ENCODE measurements at places on chromosomes 6 and 20. TPM values are rescaled to one million over a fixed set of nuclear protein-coding genes. Genes with fewer than 3 reads are reported as not detected.

Gene EDN3
- total RNA-seq, result 0.25 TPM

Gene PI16
- total RNA-seq, result 7.3 TPM

Gene NNAT
- not detected for total RNA-seq

- no peaks in the 10 kb centered on the region for H3K27me3 ChIP-seq
- no peak overlapping the region for H3K27ac ChIP-seq
- H3K4me3 ChIP-seq, result no peak overlapping the region
- no peak for DNase-seq
- H3K36me3 ChIP-seq, result no peaks in the 10 kb centered on the region
Observed at GRCh38 chr6:139722530-139722929, 348.1 kb upstream of the CITED2 start.

DNA sequence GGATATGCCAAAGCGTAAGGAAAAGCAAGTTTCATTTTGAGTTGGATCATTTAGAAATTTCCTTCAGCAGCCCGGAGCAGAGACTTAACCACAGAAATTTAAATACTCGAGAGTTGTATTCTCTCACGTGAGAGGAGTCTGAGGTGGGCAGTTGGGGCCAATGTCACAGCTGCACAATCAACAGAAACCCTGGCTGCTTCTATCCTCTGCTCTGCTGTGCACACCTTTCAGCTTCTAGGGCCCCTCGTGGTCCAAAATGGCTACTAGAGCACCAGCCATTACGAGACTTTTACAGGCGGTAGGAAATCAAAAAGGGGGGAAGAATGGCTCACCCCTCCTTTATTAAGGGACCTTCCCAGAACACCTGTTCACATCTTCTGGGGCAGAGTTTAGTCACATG lies 153.9 kb downstream of the TAF4 start:
- no peak overlapping the region for H3K27ac ChIP-seq
- H3K27me3 ChIP-seq, result peaks cover 1% of the 10 kb centered on the region
- no peak overlapping the region for H3K4me3 ChIP-seq
- peaks cover 9% of the 10 kb centered on the region for H3K4me1 ChIP-seq

GRCh38 chr6:113805173-113805790 lies 51.9 kb upstream of the MARCKS start:
- no peak overlapping the region for H3K27ac ChIP-seq
- H3K4me3 ChIP-seq, result no peak overlapping the region
- H3K4me1 ChIP-seq, result peaks cover 7% of the 10 kb centered on the region

DNA sequence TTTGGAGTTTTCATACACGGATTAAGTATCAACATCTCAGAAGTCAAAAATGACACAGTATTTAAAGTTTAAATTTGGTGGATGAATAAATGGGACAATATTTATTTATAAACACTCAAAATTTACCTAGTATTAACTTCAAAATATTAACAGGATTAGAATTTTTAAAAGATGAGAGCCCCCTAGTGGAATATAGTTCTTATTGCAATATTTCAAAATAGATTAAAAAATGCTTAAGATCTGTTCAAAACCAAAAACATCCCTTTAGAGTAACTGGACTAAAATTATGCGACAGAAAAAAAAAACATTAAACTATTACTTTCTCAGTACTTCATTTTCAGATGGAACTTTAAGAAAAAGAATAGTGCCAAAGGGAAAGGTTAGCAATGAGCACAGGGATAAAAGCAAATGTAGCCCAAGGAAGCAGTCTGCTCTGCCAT lies 56.6 kb downstream of the SNX14 start:
- H3K4me1 ChIP-seq, result no peaks in the 10 kb centered on the region
- no peak overlapping the region for H3K4me3 ChIP-seq
- H3K36me3 ChIP-seq, result peaks cover 13% of the 10 kb centered on the region

GRCh38 chr6:37477191-37477590 lies 22.5 kb downstream of the CCDC167 start:
- no peak overlapping the region for H3K4me3 ChIP-seq
- peaks cover under 1% of the 10 kb centered on the region for H3K4me1 ChIP-seq
- peaks cover 80% of the 10 kb centered on the region for H3K36me3 ChIP-seq
- H3K27me3 ChIP-seq, result no peaks in the 10 kb centered on the region
- no peak for DNase-seq

Gene ADGB
- not detected for total RNA-seq

DNA sequence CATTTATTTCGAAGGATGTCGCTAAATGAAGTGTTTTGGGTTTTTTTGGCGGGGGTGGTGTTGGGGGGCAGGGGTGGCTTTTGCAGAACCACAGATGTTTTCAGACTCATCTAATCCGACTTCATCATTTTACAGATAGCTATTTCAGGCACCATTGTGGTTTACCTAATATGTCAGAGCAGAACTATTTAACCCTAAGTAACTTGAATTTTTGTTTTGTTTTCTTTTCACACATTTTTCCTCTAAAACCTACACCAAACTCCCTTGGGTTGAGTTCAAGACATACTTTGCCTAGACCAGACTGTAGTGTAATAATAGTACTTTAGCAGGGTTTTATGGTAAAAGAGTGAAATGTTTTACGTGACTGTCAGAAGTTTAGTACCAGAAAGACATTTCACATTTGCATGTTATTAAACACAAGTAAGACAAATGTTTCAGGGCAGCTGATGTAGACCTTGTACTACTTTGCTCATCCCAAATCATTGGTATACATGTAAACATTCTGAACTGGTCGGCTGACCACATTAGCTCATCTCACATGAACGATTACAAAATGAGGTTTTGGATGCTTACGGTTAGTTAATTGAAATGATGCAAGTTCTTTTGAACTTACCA lies 37.7 kb downstream of the MAP3K4 start:
- peaks cover 11% of the 10 kb centered on the region for H3K36me3 ChIP-seq
- no peaks in the 10 kb centered on the region for H3K27me3 ChIP-seq
- H3K27ac ChIP-seq, result peak overlapping the region; percentile 15
- no peak for DNase-seq
- H3K4me1 ChIP-seq, result peaks cover 18% of the 10 kb centered on the region

DNA sequence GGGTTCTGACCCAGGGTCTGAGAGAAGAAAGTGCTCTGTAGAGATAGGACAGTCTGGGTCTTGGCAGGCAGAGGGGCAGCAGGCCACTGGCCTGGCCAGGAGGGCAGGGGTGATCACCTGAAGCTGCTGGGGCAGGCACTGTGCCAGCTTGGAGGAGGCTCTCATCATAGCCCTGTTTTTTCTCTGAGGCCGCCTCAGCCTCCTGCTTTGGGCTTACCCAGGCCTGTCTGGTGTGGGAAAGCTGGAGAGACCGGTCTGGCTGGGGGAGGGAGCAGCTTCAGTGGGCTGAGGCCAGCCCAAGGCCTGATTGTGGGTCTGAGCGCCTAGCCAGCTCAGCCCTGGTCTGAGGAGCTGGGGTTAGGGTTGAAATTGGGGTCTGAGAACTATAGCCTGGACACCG lies 3.9 kb downstream of the LPIN3 start:
- H3K4me1 ChIP-seq, result peaks cover 12% of the 10 kb centered on the region
- H3K27me3 ChIP-seq, result peaks cover 5% of the 10 kb centered on the region
- no peak overlapping the region for H3K27ac ChIP-seq
- DNase-seq, result no peak
- H3K4me3 ChIP-seq, result no peak overlapping the region

Gene IPCEF1
- total RNA-seq, result 13.8 TPM

- no peaks in the 10 kb centered on the region for H3K36me3 ChIP-seq
- peaks cover 3% of the 10 kb centered on the region for H3K4me1 ChIP-seq
- H3K4me3 ChIP-seq, result no peak overlapping the region
- no peak for DNase-seq
- H3K27me3 ChIP-seq, result peaks cover 11% of the 10 kb centered on the region
Observed at GRCh38 chr6:116436586-116436985, 24.6 kb upstream of the CALHM6 start.

Gene ABHD16B
- not detected for total RNA-seq

Gene TPX2
- 137 TPM for total RNA-seq

Gene GRM4
- total RNA-seq, result not detected

DNA sequence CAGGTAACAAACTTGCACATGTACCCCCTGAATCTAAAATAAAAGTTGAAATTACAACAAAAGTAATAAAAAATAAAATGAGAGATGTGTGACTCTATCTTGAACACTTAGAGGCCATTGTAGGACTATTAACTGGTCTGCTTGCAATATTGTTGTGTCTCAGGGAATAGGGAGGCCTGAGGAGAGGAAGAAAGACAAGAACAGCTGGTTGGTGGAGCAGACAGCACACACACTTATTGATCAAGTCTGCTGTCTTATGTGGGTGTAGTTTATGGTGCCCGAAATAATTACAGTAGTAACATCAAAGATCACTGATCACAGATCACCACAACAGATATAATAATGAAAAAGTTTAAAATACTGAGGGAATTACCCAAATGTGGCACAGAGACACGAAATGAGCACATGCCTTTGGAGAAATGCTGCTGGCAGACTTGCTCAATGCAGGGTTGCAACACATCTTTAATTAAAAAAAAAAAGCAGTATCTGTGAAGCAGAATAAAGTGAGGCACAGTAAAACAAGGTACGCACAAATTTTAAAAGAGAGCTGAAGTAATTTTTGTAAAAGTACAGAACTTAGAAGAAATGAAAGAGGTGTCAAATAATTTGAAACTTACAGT lies 110.1 kb upstream of the HDAC2 start:
- H3K4me3 ChIP-seq, result no peak overlapping the region
- H3K4me1 ChIP-seq, result peaks cover 3% of the 10 kb centered on the region
- H3K27me3 ChIP-seq, result no peaks in the 10 kb centered on the region
- H3K36me3 ChIP-seq, result no peaks in the 10 kb centered on the region
- DNase-seq, result no peak

DNA sequence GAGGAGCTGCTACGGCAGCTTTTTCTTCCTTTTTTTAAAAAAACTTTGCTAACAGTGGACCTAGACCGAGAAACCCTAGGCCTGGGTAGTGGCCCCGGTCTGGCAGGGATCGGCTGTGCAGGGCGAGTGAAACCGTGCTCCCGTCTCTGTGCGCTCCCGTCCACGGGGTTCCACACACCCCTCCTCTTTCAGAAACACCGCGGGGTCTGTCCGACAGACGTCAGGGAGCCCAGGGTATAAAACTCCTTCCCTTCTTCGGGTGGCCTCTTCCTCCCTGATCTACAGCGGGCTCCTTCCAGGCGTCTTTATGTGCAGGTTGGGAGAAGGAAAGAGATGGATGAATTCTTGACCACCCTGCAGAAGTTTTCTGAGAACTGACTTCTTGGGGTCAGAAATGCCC lies 27.1 kb upstream of the SMOC2 start:
- H3K27me3 ChIP-seq, result no peaks in the 10 kb centered on the region
- H3K4me3 ChIP-seq, result no peak overlapping the region
- no peak for DNase-seq
- no peak overlapping the region for H3K27ac ChIP-seq
- H3K4me1 ChIP-seq, result no peaks in the 10 kb centered on the region

- no peak for DNase-seq
- no peak overlapping the region for H3K4me3 ChIP-seq
- peaks cover 43% of the 10 kb centered on the region for H3K27me3 ChIP-seq
- H3K27ac ChIP-seq, result peak overlapping the region; percentile 1
Observed at GRCh38 chr20:62745279-62745951, 36.8 kb downstream of the NTSR1 start.

DNA sequence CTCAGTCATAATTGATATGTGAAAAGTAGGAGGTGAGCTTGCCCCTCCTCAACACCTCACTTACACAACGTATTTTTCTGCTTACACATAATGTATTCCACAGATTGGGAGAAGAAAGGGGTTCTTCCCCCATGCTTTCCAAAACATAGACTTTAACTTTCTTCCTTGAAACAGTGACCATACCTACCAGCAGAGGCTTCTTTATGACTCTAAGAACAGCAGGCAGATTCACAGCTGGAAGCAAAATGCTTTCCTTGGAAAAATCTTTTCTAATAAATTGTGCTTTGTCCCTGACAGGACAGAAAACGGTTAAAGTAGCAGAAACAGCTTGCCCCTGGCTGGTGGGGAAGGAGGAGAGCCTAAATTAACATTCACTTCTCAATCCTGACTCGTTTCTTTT lies 629.1 kb upstream of the IMPG1 start:
- H3K4me3 ChIP-seq, result no peak overlapping the region
- no peaks in the 10 kb centered on the region for H3K27me3 ChIP-seq
- H3K36me3 ChIP-seq, result no peaks in the 10 kb centered on the region
- DNase-seq, result no peak
- H3K27ac ChIP-seq, result no peak overlapping the region
- no peaks in the 10 kb centered on the region for H3K4me1 ChIP-seq

GRCh38 chr6:68689910-68690309 lies 54.8 kb downstream of the ADGRB3 start:
- H3K27ac ChIP-seq, result no peak overlapping the region
- no peak overlapping the region for H3K4me3 ChIP-seq

Gene LY6G6F
- total RNA-seq, result not detected

- no peaks in the 10 kb centered on the region for H3K4me1 ChIP-seq
- no peak for DNase-seq
- no peak overlapping the region for H3K4me3 ChIP-seq
- H3K27me3 ChIP-seq, result no peaks in the 10 kb centered on the region
- no peak overlapping the region for H3K27ac ChIP-seq
Observed at GRCh38 chr6:21317642-21318041, 275.9 kb upstream of the SOX4 start.

DNA sequence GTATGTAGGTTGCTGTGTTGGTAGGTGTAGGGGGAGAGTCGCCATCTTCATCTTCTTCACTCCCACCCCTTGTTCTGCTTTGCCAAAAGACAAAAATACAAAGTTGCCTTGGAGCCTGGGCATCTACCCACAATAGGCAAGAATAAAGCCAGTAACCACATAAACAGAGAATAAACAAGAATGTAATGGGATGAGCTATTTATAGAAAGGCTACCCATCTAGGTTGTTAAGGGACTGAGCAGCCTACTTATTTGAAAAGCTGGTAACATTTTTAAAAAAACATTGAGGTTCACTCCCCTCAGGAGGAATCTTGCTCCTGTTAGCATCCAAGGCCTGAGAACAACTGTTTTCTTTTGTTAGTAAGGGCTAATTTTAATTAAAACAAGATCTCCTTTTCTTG lies 301.4 kb upstream of the STXBP5 start:
- no peak overlapping the region for H3K27ac ChIP-seq
- no peaks in the 10 kb centered on the region for H3K4me1 ChIP-seq
- H3K36me3 ChIP-seq, result no peaks in the 10 kb centered on the region
- DNase-seq, result no peak

Gene MEP1A
- not detected for total RNA-seq

Gene EHMT2
- total RNA-seq, result 57.0 TPM

Gene RAD21L1
- total RNA-seq, result not detected

GRCh38 chr6:4565301-4566250 lies 210.6 kb upstream of the CDYL start:
- no peaks in the 10 kb centered on the region for H3K36me3 ChIP-seq
- H3K27ac ChIP-seq, result no peak overlapping the region
- DNase-seq, result no peak
- H3K4me3 ChIP-seq, result no peak overlapping the region
- H3K4me1 ChIP-seq, result no peaks in the 10 kb centered on the region

Data from activated CD4-positive, alpha-beta memory T cell treated with anti-CD3 and anti-CD28 coated beads, Interleukin-2, amount 10 ng/mL, durations not matched to agents 7 days and 5 days (primary cell).